ENCODE measurements at places on chromosomes 6 and 20. TPM values are rescaled to one million over a fixed set of nuclear protein-coding genes. Genes with fewer than 3 reads are reported as not detected.

XKR7 gene
- total RNA-seq = not detected

DNA sequence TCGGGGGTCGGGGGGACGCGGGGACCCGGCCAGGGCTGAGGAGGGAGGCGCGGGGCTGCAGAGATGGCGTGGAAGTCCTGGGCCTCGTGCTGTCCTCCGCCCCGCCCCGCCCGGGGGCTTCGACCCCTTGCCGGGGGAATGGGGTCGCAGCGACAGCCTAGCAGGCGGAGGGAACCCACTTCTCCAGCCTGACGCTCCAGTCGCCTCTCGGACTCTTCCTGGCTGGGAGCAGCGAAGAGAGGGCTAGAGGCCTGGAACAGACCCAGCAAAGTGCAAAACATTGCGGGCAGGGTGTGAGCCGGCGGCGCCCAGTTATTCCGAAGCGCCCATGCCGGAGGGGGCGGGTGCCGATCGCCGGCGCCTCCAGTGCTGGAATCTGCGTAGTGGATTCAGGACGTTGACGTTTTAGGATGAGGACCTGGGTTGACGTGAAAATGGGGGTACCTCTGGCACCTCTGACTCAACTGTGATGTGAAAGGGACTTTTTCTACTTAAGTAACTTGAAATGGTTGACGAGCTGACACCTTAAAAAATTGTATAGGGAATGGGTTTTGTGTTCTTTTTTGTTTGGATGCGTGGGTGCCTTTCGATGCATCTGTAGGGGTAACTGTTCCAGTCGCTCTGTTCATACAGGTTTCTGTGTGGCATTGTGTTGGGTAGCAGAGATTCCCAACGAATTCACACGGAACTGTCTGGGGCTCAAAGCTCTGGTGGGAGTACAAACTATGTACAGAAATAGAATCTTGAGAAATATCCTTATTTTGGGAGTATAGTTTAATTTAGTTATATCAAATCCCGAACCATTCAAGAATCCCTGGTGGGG is 1.4 kb downstream of the SLC35F1 start:
- DNase-seq = no peak

IMPG1 gene
- total RNA-seq = not detected

DNA sequence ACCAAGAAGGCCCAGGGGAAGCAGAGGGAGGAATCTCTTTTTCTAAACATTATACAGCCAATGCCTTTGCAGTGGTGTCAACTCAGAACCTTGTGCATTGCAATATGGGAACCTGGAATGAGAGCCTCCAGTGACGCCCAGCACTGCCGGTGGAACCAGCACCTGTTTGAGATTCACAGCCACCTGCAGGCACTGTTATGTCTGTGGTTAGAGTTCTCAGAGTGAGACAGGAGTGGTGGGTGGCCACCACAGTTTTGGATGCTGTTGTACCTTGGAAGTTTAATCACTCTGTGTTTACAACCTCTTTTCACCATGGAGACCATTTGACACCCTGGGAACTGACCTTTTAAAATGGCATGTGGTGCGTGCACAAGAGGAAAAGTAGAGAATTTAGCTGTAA is 185.3 kb upstream of the KCNG1 start:
- no peak for DNase-seq

SAYSD1 gene
- 8.0 TPM for total RNA-seq

DNA sequence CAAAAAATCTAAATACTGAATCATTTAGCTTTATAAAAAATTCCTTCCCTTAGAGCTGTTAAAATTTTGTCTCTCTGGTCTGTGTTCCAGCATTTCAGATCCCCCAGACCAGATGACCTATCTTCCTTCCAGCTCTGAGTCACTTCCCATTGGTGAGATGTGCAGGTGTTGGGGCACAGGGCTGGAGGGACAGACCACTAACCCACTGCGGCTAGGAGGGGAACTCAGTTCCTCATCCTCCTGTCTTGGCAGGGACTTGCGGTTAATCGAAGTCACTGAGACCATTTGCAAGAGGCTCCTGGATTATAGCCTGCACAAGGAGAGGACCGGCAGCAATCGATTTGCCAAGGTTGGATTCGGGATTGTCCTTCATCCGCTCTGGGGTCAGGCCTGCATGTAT is 6.0 kb downstream of the CNPY3 start:
- DNase-seq = peak; percentile 25

HDGFL1 gene
- not detected for total RNA-seq

VSX1 gene
- not detected for total RNA-seq

DNA sequence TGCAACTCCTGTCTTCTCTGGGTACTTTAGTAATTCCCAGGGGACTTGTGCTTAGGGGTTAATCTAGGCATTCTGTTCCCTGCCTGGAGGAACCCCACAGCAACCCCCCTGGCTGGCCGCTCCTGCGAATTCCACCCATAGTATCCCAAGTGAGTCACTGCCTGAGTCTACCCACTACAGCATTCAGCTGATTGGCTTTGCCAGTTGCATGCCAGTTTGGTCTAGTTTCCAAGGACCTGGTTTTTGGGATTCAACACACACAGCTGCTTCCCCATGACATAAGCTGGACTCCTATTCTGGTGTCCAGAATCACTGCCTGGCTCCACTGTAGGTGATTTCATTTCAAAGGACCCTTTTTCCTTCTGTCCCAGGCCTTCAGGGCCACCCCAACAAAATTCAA is 40.3 kb downstream of the PLCG1 start:
- no peak for DNase-seq

C20orf173 gene
- not detected for total RNA-seq

DNA sequence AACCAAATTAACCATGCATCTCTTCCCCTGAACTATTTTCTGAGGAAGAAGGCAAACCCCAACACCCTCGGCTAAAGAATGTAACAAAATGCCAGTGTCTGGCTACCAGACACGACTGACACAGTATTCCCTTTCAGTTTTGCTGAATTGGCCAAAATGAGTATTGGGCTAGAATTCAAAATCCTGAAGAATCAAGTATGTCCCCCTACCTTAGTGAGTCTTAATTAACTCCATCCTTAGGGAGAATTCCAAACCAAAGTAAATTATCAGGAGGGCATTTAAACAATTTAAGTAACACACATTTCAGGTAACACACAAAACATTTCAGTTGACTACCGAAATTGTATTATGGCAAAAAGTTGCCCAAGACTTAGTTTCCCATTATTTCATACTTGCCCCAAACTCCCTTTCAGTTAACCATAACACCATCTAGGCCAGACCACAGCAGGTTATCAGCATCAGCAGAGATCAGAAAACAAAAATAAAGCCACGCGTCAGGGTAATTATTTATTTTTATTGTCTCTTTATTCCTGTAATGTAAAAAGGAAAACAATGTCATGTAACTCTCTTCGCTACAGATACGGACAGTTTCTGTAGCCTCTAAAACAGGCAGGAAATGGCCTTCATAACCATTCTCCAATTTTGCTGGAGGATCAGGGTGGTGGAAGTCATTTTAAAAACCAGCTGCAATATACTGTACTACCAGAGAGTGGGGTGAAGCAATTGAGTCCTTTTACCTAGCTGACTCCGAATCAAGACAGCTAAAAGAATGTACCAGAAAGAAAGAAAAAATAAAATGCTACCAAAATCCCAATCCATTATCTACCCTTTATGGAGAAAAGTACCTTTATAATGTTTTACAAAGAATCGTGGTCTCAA is 1.9 kb downstream of the SNX5 start:
- peak; percentile 48 for DNase-seq

FERMT1 gene
- total RNA-seq = 0.13 TPM

DNA sequence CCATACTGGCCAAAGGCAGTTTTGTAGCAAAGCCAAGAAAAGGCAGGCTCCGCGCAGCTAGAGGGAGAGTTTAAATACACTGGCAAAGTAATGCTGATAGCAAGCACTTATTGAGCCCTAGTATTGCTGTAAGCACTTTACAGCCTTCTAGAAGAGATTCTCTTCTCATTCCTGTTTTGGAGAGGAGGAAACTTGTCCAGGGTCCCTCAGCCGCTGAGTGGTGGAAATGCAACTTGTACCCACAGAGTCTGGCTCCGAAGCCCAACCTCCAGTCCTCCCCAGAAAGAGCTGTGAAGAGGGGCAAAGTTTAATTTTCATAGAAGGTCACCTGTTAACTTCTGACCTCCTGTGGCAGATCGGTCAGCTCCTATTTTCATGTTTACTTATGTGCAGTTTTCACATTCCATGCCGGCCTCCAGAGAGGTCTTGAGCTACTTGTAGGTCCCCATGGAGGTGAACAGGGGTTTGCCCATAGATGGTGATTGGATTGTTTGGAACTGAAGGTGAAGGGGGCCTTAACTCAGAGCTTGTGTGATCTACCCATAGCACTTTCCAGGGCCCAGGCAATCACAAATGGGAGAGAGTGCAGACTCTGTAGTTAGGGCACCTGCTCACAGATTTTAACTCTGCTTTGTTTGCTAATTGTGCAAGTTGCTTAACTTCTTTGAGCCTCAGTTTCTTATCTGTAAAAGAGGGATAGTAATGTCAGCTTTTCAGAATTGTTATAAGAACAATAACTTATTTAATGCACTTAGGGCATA is 70.7 kb downstream of the LYRM2 start:
- DNase-seq = no peak

KHDRBS2 gene
- not detected for total RNA-seq

CAGE1 gene
- total RNA-seq = 0.13 TPM

FAM162B gene
- total RNA-seq = 6.2 TPM

DNA sequence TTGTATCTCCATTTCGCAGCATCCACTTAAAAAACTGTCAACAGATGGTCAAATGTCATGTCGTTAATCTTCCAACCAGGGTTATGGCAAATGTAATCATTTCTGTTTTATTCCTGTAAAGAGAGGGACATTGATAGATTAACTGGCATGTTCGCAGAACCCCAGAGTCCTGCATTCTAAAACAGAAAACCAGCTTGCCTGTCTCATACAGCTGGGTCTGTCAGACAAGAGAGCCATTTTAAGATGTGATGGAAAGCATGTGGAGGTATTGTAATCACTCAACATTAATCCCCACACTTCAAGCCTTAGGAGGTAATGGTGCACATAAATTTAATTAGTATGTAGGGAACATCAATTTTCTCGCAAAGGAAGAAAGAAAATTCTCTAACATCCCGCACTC is 4.4 kb downstream of the SMLR1 start:
- DNase-seq = no peak

- no peak for DNase-seq
These were observed 35.2 kb downstream of the HLA-B start for GRCh38 chr6:31321820-31322219.

GRCh38 chr6:67666177-67666964 is 968.7 kb upstream of the ADGRB3 start:
- DNase-seq = no peak

GRCh38 chr20:46488451-46488850 is 24.9 kb downstream of the ZNF334 start:
- DNase-seq = no peak

GRCh38 chr6:45415315-45415714 is 37.6 kb upstream of the SUPT3H start:
- DNase-seq = no peak

GRCh38 chr6:16067568-16067967 is 61.3 kb upstream of the MYLIP start:
- no peak for DNase-seq

GRCh38 chr6:70590400-70590799 is 23.7 kb downstream of the SDHAF4 start:
- no peak for DNase-seq

GRCh38 chr6:68728159-68728979 is 93.3 kb downstream of the ADGRB3 start:
- no peak for DNase-seq

DNA sequence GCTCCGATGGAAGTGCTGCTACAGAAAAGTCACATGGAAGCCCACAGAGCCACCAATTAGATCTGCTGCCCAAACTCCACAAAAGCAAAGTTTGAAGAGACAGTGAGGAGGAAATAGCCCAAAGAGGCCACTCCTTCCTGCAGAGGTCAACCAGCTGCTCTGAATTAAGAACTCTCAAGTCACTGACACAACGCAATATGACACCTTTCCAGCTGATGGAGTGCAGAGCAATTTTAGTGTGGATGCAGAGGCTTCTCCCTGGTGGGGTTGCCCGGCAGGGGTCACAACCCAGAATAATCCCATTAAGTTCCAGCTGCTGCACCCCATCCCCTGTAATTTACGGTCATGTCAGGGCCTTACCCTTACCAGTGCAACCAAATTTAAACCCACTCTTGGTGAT is 361.9 kb upstream of the JARID2 start:
- DNase-seq = no peak

AURKA gene
- 9.7 TPM for total RNA-seq

GRCh38 chr6:114634016-114634415 is 291.2 kb upstream of the HS3ST5 start:
- no peak for DNase-seq

DNA sequence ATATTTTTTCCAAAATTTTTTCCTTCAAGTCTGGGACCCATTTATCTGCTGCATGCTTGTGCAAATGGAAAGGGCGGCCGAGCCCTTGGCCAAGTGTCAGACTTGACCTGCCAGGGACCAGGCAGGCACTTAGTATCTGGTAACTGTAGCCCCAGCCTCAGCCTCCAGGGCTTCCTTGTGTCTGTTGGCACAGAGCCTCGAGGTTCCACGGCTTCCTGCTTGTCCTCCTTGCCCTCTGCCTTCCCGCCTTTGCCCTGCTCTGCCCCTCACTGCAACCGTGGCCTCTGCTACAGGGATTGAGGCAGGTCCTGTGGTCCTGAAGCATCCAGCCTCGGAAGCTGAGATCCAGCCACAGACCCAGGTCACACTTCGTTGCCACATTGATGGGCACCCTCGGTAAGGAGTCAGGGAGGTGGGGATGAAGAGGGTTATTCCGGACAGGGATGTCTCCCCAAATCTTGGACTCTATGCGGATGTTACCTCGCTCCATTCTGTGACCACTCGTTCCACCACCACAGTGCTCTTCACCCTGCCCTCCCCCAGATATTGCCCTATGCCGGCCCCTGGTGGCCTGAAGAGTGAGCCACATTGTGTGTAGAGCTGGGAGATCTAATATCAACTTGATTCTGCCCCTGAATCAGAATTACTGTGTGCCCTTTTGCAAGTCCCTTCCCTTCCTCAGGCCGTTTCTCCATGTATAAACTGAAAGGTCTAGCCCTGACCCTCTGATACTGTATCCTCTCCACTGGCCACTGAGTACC is 41.5 kb upstream of the SRF start:
- DNase-seq = peak; percentile 49

ADGB gene
- not detected for total RNA-seq

DNA sequence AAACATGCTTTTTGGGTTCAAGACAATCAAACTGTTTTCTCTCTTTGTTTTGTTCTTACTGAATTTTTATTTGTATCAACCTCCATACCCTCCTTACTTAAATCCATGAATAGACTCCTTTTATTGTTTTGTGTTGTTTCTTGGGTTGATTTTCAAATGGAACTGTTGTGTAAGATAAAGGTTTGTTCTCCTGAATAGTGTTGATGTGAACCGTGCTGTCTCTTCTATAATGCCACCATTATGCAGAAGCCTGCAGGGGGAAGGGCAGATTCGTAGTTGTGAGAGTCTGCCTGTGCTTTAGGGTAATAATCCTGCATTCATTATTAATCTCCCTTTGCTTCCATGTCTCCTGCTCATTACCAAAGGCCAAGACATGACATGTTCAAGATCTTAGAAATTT is 105.9 kb downstream of the CDKAL1 start:
- DNase-seq = no peak

- DNase-seq = no peak
These were observed 113.9 kb upstream of the PROKR2 start for GRCh38 chr20:5430670-5431069.
